ENCODE measurements at places on chromosomes 1 and 21. TPM values are rescaled to one million over a fixed set of nuclear protein-coding genes. Genes with fewer than 3 reads are reported as not detected.

Gene FMO1
- total RNA-seq: 1.1 TPM

Gene VANGL2
- 5.5 TPM for total RNA-seq

Gene SPRR2A
- total RNA-seq: not detected

Gene HIVEP3
- total RNA-seq: 12.6 TPM

Measured in activated B cell treated with CpG ODN at 0.5 μM for 24 hours (primary cell).